ENCODE measurements at places on chromosomes 5 and 9. TPM values are rescaled to one million over a fixed set of nuclear protein-coding genes. Genes with fewer than 3 reads are reported as not detected.

The PRELID2 gene
- 11.2 TPM for total RNA-seq

The GHR gene
- total RNA-seq: 2.1 TPM

The PAEP gene
- total RNA-seq: not detected

The TICAM2 gene
- total RNA-seq: 1.2 TPM

The C9orf50 gene
- not detected for total RNA-seq

The FOXD4 gene
- total RNA-seq: 0.10 TPM

The PPP2R2B gene
- total RNA-seq: 0.14 TPM

The SUSD3 gene
- 0.11 TPM for total RNA-seq

The TOMM5 gene
- 196 TPM for total RNA-seq

The PCDHGA6 gene
- 0.04 TPM for total RNA-seq

The TMEM252 gene
- not detected for total RNA-seq

The DMRT3 gene
- total RNA-seq: not detected

The TSSK1B gene
- 0.14 TPM for total RNA-seq

The OMD gene
- total RNA-seq: not detected

The B4GALT7 gene
- total RNA-seq: 26.9 TPM

The ZNF658 gene
- 4.1 TPM for total RNA-seq

The PCDHGB1 gene
- not detected for total RNA-seq

The HCN1 gene
- total RNA-seq: not detected

The SPINK13 gene
- total RNA-seq: not detected

The CCDC183 gene
- total RNA-seq: not detected

The F2RL1 gene
- 77.5 TPM for total RNA-seq

The BNC2 gene
- total RNA-seq: 0.85 TPM

The PCA3 gene
- total RNA-seq: not detected

The OXCT1 gene
- total RNA-seq: 42.0 TPM

All from foreskin keratinocyte (primary cell).